Colonic mucosa (tissue), 4 donors: ENCODE measurements at places on chromosomes 16 and 17.

GRCh38 chr16:30738984-30739951 is 9.0 kb upstream of the PHKG2 start:
- no peak for DNase-seq

GRCh38 chr16:324451-325334 is 27.8 kb downstream of the AXIN1 start:
- peak; percentile 40 for DNase-seq

- DNase-seq: no peak
Measured at GRCh38 chr16:72715267-72715666, 332.7 kb downstream of the ZFHX3 start.

DNA sequence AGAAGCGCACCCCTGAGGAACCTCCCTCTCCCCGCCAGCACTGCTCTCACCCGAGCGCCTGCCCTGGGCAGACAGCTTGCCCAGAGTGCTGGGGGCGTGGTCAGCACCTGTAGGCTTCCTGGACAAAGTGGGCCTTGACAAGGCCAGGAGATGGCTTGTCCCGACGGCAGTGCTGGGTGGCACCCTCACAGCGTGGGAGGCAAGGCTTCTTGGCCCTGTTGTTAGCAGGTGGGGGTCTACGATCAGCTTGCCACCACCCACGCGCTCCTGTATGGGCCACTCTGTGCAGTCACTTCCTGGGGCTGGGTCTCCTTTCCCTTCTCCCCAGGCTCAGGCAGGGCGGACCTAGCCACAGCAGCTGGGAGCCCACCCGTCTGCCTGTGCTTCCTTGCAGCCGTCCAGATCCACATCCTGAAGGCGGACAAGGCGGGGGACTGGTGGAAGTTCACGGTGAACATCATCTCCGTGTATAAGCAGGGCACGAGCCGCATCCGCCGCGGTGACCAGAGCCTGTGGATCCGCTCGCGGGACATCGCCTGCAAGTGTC is 218.0 kb downstream of the NTN1 start:
- DNase-seq: peak; percentile 45

- DNase-seq: no peak
Measured at GRCh38 chr17:60557805-60558204, 31.8 kb upstream of the APPBP2 start.

GRCh38 chr17:75475851-75476250 is 19.4 kb downstream of the TMEM94 start:
- no peak for DNase-seq

GRCh38 chr16:8963010-8963820 is 491 bp downstream of the USP7 start:
- no peak for DNase-seq

DNA sequence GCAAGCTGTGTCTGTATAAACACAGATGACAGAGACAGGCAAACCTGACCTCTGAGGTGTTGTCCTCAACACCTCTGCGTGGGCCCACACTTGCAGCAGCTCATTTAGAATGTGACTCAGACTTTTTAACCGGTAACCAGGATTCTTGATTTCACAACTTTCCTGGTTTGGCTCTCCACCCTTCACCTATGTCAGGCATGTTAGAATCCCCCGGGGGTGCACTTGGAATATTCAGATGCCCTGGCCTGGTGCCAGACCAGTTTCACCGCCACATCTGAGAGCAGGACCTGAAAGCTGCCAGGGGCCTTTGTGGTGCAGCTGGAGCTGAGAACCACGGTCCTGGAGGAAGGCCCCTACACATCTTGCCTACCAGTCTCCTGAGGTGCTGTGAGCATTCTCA is 4.8 kb downstream of the DHODH start:
- no peak for DNase-seq

DNA sequence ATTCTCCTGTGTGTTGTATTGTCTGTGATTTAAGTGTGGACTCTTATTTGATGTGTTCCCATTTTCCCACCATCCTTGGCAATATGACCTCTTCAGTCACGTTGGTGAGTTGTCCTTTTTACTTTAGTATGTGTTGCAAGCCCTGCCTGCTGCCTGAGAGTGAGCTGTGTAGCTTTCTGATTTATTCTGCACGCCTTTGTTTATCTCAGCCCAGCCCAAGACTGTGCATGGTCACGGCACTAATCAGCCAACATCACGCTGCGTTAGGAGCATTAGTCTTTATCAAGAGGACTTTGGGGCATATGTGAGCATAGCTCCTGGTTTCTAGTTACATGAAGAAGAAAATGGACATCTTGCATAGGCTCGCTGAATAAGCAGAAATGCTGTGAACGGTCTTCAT is 6.0 kb downstream of the TOM1L1 start:
- DNase-seq: no peak
